Right ventricle myocardium inferior (tissue), 1 donor: ENCODE measurements at places on chromosomes 5 and 9. TPM values are rescaled to one million over a fixed set of nuclear protein-coding genes. Genes with fewer than 3 reads are reported as not detected.

GRCh38 chr9:92097997-92098482 is 17.2 kb downstream of the SPTLC1 start:
- DNase-seq = peak; percentile 79

DNA sequence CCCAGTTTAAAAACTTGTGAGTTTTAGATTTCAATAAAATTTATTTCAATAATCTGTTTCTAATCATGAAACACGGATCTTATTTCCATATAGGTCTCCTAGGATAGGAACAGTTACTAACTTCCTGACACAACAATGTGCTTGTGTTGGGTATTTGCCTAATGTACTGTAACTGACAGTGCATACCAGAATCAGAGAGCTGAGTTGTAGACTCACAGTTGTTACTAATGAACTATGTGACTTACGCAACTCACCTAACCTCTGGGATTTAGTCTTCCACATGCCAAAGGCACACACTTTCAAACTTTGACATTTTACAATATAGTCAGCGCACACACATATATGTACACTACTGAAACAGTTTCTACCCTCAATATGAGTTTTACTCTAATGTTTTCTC is 77.7 kb downstream of the HOMER1 start:
- no peak for DNase-seq

- no peak for DNase-seq
Measured at GRCh38 chr5:154603953-154604679, 126.1 kb upstream of the HAND1 start.

GRCh38 chr9:136519263-136520052 is 26.4 kb downstream of the NOTCH1 start:
- DNase-seq = no peak

- DNase-seq = no peak
Measured at GRCh38 chr5:154473581-154474283, 4.3 kb downstream of the HAND1 start.

- no peak for DNase-seq
Measured at GRCh38 chr5:157444224-157444623, 15.8 kb upstream of the NIPAL4 start.

GRCh38 chr5:78492650-78493049 is 132.2 kb downstream of the SCAMP1 start:
- DNase-seq = no peak

DNA sequence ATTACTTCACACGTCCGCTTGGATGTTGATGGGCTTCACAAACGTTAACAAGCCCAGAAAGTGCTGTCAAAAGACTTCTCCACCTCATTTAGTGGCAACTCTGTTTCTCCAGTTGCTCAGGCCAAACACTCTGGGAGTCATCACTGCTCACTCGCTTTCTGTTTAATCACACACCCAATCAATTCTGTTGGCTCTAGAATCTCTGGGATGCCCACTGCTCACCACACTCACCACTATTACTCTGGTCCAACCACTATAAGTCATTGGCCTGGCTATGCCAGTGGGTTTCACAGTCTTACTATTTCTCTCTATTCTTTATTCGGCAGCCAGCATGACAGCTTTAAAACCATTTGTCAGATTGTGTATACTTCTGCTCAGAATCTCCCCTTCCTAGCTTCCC is 163.5 kb downstream of the KDM4C start:
- DNase-seq = no peak

- no peak for DNase-seq
Measured at GRCh38 chr5:108432024-108432423, 50.1 kb upstream of the FBXL17 start.

DNA sequence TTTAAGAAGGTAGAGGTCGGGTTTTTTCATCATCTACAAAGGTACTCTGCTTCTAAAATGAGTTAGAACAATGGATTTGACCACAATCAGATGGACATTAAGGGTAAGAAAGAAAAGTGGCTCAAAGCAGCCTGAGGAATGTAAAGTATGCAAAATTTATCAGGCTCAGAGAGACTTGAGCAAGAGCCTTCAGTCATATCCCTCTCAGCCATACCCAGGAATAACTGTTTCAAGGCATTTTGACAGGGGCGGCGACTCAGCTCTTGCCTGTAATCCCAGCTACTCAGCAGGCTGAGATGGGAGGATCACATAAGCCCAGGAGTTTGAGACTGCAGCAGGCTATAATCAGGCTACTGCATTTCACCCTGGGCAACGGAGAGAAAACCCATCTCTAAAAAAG is 38.8 kb upstream of the ANXA2R start:
- no peak for DNase-seq

DNA sequence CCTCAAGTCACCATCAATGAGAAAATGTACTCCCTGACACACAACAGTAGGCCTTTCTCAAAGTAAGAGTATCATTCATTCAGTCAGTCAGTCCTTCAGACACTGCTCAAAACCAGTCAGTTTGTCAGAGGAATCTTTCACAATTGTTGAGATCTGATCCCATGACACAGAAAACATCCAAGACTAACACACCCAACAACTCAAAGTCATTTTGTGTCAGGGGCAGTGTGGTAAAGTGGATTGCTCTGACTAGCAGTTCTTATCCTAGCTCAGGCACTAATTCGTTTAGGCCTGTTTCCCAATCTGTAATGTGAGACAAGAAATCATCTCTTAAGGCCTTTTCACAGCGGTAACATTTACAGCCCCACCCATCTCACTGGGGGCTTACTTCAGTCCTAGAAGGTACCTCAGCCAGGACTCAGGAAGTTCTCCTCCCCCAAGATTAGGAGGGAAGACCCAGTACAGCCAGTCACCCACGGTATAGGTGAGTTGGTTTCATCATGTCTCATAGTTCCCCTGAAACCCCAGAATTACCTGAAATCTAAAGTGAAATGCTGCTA is 31.9 kb downstream of the SH3TC2 start:
- no peak for DNase-seq

GRCh38 chr5:37722236-37723161 is 117.3 kb downstream of the GDNF start:
- no peak for DNase-seq

- no peak for DNase-seq
Measured at GRCh38 chr9:135084881-135085760, 2.3 kb upstream of the OLFM1 start.

- no peak for DNase-seq
Measured at GRCh38 chr5:89437450-89438435, 554.8 kb upstream of the MEF2C start.

DNA sequence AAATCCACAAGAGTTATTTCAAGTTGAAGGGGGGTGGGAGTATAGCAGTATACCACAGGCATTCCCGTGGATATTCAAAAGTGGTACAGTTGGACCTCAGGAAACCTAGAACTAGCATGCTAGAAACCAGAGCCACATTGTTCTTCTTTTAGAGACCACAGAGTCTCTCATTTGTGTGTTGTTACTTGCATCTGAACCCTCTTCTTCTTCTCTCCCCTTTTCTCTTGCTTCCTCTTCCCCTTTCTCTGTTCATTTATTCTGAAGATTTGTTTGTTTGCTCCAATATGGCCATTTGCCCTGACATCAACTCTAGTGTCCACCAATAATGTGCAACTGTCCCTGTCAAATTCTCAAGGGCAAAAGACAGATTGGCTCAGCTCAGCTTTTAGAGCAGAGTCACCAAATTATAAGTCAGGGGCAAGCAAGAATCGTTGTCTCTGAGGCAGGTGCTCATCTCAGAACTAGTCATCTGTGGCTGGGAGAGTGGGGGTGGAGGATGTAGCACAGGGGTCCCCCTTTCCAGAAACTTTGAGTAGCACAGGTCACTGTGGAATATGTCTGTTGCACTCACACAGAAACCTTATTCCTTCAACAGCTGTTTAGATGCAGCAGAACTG is 321.1 kb downstream of the ARRDC3 start:
- DNase-seq = no peak

DNA sequence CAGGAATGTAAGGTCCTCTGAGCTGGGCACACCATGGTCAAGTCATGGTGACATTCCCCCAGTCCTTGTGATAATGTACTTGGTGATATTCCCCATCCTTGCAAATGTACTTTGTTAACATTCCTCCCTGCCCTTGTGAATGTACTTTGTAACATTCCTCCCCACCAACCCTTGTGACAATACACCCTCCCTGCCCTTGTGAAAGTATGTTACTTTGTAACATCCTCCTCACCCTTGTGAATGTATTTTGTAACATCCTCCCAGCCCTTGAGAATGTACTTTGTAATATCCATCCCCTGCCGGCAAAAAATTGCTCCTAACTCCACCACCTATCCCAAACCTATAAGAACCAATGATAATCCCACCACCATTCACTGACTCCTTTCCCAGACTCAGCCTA is 53.3 kb downstream of the RAPGEF6 start:
- no peak for DNase-seq

- no peak for DNase-seq
Measured at GRCh38 chr5:142179776-142180387, 71.3 kb downstream of the NDFIP1 start.

- no peak for DNase-seq
Measured at GRCh38 chr5:4093970-4094369, 498.3 kb downstream of the IRX1 start.

- DNase-seq = no peak
Measured at GRCh38 chr5:91179018-91179417, 204.1 kb downstream of the ARRDC3 start.

GRCh38 chr9:20178679-20179078 is 389.8 kb upstream of the SLC24A2 start:
- no peak for DNase-seq

DNA sequence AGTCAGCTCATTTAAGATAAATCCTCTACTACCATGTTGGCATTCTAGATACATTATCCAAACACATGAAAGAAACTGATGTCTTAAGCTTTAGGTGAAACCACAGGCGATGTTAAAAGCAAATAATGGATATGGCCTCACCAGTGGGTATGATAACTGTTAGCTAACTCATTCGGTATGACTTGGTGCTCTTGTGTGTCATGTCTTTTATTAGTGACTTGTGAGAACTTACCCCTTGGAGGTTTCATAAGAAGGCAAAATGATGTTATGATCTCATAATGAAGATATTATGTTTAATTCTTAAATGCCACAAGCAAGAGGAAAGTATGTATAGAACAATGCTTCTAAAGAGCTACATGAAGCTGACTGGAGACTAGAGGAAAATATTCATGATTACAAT is 1227.0 kb downstream of the EFNA5 start:
- DNase-seq = no peak

The NACC2 gene
- total RNA-seq = 37.0 TPM

The PCDHAC1 gene
- total RNA-seq = 0.11 TPM

The ADGRV1 gene
- not detected for total RNA-seq

The LCN12 gene
- total RNA-seq = 2.9 TPM

The IRX1 gene
- 1.3 TPM for total RNA-seq

The EPB41L4A gene
- total RNA-seq = 21.5 TPM

The CCDC171 gene
- 1.6 TPM for total RNA-seq

The BTNL3 gene
- not detected for total RNA-seq

The OTP gene
- not detected for total RNA-seq

The HAPLN1 gene
- total RNA-seq = 0.19 TPM

The PDLIM4 gene
- total RNA-seq = 5.4 TPM

The TAS2R1 gene
- total RNA-seq = not detected

The PCDHGB2 gene
- 8.3 TPM for total RNA-seq
